ENCODE measurements at places on chromosomes 12 and 14.
A peak's percentile ranks its signal among the peaks of the same experiment; 100 is the strongest.

DNA sequence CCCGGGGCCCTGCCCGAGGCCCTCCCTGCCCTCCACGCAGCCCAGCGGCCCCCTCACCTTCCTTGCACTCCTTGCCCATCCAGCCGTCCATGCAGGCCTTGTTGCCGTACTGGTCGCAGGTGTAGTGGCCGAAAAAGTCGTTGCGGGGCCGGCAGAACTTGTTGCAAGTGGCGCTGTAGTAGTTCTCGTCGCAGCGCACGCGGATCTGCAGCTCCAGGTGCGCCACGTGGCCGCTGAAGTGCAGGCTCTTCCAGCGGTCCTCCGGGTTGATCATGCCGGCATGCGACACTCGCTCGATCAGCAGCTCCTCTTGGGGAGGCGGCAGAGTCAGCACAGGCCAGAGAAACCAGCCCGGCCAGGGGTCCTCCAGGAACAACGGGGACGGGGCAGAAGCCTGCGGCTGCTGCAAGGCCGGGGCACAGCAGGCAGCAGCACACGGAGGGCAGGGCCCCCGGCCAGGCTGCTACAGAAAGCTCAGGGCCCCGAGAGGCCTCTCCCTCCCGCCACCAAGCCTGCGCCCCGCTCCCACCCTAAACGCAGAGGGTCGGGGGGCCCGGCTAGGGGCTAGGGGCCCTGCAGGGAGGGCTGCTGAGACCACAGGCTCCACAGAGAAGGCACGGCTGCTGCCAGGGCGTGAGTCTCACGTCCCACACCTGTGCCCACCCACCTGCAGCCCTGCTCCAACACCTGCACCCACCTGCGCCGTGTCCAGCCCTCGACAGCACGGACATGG is 12.7 kb downstream of the JAG2 start:
- DNase-seq, result no peak

- peak; percentile 42 for DNase-seq
These were observed 26.9 kb downstream of the PPM1A start for GRCh38 chr14:60275932-60276331.

DNA sequence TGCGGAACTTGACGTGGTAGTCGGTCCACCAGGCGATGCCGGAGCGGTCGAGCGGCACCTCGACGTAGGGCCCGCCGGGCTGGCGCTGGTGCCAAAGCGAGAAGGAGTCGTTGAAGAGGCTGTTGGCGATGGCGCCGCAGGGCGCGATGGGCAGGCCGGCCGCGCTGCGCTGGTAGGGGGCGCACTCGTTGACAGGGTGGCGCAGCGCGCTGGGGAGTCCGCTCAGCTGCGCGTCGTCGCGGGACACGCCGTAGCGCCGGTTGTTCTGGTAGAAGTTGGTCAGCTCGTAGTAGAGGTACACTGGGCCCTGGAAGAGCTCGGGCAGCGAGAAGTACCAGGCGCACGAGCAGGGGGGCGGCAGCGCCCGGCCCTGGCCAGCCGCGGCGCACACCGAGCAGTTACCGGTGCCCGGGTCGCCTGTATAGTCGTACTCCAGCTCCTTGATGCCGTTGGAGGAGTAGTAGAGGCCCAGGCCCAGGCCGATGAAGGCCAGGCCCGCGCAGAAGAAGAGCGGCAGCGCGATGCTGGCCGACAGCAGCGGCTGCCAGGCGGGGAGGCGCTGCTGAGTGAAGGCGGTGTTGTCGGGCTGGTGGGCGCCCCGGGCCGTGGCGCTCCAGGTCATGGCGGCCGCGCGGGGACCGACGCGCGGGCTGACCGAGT is 482 bp downstream of the TMEM30B start:
- peak; percentile 70 for DNase-seq

- DNase-seq, result no peak
These were observed 453.9 kb upstream of the MGAT4C start for GRCh38 chr12:86710109-86710508.

- no peak for DNase-seq
These were observed 39.7 kb downstream of the AMN start for GRCh38 chr14:102962111-102962627.

DNA sequence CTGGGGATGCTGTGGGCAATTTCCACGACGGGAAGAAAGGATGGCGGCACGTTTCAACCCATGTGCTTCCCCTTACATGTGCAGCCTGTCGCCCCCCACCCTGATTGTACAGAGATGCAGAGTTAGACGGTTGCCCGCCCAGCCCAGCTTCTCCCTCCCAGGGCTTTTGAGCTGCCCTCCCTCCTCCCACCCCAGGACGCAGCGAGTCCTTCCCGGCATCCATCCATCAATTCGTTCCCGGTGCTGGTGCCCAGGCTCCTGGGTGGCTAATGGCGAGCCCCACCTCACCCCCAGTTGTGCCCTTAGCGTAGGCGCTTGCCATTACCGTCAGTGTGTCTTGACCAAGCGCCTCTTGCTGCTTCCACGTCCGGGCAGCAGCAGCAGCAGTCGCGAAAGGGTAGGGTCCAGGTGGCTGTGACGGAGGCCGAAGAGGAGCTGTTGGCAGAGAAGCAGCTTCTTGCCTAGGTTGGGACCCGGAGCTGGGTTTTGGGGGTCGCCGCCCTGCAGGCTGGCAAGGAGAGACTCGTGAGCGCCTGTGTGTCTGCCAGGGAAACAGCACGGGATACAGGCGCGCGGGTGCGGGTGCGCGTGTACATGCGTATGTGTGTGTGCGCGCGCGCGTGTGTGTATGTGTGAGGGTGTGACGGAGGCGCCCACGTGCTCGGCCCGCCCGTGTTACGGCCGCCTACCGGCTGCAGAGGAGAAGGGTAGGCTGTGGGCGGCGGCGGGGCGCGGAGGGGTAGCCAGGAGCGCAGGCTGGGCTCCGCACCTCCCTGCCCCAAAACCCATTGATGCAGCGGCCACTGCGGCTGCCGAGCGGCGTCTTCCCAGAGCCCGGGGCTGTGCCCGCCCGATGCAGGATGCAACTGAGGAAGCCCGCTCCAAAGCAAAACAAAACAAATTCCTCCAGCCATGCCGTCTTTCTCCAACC is at the start of gene SLC6A15:
Gene SLC6A15 (minus strand): TSS at position 602 of the 931 bp plus-strand sequence. CDS start 20,679 bp downstream, outside the sequence.
- DNase-seq, result peak; percentile 86

DNA sequence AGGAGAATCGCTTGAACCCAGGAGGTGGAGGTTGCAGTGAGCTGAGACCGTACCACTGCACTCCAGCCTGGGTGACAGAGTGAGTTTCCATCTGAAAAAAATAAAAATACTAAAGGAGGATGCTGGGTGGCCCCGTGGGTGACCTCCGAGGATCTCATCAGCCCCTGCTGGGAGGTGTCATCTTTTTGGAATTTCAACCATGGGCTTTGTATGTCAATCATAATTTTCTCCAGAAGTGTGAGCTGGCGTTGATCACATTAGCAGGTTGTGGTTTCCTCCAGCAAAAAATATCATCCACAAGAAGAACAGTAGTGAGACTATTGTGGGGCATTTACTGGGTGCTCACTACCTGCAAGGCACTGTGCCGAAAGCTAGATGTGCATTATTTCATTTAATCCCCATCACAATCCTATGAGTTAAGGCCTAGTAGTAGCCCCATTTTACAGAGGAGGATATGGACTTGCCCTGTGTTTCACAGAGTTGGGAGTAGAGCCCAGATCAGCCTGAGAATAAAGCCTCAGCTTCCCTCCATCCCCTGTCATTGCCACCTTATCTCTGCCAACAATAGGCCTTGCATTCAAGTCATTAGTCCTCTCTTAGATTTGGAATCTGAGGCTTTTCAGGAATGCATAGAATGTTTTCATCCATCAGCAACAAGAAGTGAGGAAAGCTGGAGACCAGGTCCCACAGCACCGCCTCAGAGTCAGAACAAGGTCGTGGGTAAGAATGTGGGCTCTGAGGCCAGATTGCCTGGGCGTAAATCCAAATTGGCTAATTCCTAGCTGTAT is 39.8 kb downstream of the SVOP start:
- DNase-seq, result peak; percentile 3

DNA sequence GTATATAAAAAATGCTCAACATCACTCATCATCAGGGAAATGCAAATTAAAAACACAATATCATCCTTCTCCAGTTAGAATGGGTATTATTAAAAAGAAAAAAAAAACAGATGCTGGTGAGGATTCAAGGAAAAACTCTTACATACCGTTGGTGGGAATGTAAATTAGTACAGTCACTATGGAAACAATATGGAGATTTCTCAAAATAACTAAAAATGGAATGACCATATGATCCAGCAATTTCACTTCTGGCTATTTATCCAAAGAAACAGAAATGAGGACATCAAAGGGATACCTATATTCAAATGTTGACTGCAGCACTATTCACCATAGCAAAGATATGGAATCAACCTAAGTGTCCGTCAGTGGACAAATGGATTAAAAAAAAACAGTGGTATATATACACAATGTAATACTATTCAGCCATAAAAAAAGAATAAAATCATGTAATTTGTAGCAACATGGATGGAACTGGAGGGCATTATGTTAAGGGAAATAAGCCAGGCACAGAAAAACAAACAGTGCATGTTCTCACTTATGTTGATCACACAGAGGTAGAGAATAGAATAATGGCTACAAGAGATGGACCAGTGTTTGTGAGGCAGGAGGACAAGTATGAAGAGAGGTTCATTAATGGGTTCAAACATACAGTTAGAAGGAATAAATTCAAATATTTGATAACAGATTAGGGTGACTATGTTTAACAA is 14.4 kb upstream of the PRR4 start:
- no peak for DNase-seq

DNA sequence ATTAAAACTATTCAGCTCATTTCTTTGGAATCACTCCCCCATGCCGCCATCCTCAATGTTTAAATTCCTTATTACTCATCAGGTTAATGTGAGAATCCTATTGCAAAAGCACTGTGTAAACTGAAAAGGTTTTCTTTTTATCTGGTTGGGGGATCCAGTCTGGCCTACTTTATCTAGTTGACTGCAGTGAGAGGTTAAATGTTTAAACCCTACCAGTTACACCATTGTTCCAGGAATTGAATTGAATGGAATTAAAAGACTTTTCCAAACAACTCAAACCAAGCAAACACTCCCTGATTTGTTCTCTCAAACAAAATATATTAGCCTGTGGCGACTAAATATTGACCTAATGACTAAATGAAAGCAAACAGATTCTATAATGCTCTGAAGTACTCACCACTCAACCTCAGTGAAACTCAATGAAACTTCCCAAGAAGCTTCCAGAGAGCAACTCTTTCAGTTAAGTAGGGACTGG is 100.5 kb downstream of the VEZT start:
- DNase-seq, result peak; percentile 71

DNA sequence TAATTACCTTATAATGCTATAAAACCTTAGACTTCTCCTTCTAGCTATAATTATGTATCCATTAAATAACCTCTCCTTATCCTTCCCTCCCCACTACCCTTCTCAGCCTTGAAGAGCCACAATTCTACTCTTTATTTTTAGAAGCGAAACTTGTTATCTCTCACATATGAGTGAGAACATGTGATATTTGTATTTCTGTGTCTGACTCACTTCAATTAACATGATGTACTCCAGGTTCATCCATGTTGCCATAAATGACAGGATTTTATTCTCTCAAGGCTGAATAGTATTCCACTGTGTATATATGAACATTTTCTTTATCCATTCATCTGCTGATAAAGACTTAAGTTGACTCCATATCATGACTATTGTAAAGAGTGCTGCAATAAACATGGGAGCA is 485.6 kb downstream of the FLRT2 start:
- no peak for DNase-seq

DNA sequence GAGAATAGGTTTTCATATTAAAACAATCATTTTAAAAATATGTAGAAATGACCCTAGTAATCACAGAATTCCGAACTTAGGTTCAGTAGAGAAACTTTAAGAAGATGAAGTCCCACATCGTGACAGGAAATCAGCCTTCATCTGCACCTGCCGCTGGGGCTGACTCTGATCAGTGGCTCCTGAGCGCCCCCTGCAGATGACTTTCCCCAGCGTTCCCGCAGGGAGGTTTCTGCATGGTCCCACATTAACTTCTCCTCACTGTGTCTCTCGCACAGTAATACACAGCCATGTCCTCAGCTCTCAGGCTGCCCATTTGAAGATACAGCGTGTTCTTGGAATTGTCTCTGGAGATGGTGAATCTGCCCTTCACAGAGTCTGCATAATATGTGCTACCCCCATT is 1131.1 kb downstream of the TMEM121 start:
- DNase-seq, result no peak

DNA sequence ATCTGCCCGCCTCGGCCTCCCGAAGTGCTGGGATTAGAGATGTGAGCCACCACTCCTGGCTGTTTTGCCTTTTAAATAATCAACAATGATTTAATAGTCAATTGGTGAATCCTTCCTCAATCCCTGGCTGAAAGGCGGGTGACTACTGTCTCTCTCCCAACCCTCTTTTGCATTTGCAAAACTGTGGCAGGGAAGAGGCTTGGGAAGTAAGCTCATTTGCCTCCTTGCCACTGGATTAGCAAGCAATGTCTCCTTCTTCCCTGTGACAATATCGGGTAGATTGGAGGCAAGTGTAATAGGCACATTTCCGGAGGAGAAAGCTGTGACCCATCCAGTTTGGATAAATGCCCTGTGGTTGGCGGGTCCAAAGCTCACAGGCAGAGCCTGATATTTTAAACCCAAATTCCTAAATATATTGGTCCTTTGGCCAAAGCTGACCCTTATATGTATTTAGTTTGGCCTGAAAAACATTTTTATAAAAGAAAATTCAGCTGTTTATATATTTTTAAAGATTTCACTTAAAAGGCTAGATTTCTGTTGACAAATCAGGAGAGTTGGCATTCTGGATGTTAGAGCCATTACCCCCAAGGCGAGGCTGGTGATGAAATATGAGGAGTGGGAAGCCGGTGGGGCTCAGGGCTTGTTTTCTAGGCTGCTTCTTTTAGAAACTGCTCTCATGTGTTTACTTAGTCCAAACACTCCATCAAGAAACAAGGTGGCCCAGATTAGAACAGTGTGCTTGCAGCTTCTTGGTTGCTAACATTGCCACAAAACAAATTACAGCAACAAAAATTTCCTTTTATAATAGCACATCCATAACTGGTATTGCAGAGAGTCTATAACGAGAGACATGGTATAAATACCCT is 646.9 kb upstream of the TMEM132C start:
- peak; percentile 14 for DNase-seq

DNA sequence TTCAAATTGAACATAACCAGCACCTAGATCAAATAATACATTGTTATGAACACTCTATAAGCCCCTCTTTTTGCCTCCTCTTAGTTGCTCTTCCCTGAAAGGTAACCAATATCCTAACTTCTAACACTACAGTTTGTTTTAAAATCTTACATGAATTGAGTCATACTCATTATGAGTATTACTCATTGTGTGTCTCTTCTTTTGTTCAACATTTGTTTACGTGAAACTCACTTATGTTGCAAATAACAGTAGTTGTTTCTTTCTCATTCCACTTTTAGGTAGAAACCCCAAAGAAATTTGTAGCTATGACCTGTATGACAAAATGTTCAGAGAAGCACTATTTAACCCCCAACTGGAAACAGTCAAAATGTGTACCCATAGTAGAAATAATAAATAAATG is 6.6 kb downstream of the LRRC9 start:
- DNase-seq, result no peak

- DNase-seq, result no peak
These were observed 4.5 kb downstream of the LHX5 start for GRCh38 chr12:113467142-113467501.

GRCh38 chr12:14567351-14568162 is at the start of gene PLBD1:
Gene PLBD1, minus strand, starts transcription at chr12:14567883. Its CDS starts 187 bp downstream, at chr12:14567696.
- DNase-seq, result peak; percentile 30

All from adipocyte (in vitro differentiated cells).